LoVo (cell line): ENCODE measurements at places on chromosomes 16 and 17.

GRCh38 chr17:73731733-73732132, 87.5 kb upstream of the SDK2 start:
- DNase-seq = no peak

- DNase-seq = no peak
Measured at GRCh38 chr16:30382111-30382881, at the start of gene SEPTIN1. Gene SEPTIN1 (minus strand): TSS chr16:30382561. CDS start chr16:30382542, 19 bp downstream.

DNA sequence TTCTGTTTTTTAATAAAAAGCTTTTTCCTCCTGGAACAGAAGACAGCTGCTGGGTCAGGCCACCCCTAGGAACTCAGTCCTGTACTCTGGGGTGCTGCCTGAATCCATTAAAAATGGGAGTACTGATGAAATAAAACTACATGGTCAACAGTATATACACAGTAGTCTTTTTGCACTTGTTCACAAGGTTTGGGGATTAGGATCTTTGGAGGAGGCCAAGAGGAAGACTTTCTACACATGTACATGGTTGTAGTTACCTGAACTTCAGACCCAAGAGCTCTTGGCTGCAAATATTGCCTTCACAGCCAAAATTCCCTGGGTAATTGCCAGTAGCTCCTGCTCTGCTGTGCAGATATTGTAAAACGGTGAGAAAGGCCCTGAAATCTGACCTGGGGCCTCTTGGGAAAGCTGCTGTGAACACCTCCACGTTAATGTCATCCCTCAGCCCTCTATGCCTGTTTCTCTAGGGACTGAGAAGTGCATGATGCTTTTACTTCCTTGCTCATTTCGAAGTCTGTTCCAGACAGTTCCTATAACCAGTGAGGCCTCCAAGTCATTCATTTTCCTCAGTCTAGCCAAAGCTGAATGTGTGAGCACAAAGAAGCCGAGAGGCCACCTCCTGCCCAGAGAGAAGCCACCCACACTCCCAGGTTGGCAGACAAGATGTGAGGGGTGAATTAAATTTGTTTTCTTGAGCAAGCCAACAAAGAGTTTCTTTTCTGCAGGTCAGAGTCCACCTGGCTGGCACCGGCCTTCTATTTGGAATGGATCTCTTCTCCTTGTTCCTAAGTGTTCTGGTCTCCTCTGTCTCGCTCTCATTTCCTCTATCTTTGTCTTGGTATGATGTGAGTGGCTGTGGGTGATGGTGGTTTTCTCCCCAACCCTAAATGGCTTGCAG, 15.9 kb downstream of the ANKRD40 start:
- peak; percentile 50 for DNase-seq

GRCh38 chr17:3974138-3974687, 10.0 kb upstream of the ATP2A3 start:
- DNase-seq = no peak

DNA sequence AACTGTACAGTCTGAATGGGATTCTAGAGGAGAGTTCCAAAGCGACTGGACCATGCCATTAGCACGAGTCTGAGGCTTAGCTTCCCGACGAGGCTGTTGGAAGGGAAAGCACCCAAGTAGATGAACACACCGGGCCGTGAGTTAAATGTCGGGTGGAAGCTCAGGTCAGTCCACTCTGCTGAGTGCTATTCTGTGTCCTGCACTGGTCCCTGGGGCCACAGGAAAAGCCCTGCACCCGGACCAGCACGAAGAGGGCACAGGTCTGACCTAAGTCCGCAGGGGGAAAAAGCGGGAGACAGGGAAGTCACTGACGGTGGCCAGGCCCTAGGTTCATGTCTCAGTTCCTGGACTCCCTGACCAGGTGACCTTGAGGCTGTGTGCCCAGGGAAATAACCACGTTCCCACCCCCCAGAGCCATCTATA, 44.1 kb upstream of the RBFOX3 start:
- DNase-seq = no peak

- no peak for DNase-seq
Measured at GRCh38 chr16:77536809-77537208, 102.0 kb upstream of the ADAMTS18 start.

DNA sequence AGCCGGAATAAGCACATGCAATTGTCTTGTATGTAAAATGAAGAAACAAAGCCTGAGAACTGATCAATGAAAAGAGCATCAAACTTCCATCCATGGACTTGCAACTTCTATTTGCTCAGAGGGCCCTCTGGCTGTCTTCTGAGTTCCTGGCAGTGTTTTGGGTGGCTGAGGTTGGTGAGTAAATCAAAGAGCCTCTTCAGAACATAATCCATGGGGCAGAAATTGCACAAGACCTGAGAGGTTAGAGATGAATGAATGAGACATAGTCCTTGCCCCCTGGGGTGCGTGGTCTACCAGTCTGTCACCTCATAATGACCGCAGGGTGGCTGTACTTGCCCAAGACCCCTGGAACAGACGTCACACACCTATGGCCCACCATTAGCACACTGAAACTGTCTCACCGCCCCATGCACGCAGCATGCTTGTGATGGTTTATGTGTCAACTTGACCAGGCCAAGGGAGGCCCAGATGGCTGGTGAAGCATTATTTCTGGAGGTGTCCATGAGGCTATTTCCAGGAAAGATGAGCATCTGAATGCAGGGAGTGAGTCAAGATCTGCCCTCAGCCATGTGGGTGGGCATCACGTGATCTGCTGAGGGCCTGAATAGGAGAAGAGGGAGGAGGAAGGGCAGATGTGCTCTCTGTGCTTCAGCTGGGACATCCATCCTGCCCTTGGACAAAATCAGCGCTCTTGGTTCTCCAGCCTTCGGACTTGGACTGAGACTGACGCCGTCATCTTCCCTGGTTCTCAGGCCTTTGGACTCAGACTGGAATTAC, 8.3 kb downstream of the PIK3R6 start:
- no peak for DNase-seq

- DNase-seq = no peak
Measured at GRCh38 chr16:85072947-85073346, 39.3 kb downstream of the CIBAR2 start.

DNA sequence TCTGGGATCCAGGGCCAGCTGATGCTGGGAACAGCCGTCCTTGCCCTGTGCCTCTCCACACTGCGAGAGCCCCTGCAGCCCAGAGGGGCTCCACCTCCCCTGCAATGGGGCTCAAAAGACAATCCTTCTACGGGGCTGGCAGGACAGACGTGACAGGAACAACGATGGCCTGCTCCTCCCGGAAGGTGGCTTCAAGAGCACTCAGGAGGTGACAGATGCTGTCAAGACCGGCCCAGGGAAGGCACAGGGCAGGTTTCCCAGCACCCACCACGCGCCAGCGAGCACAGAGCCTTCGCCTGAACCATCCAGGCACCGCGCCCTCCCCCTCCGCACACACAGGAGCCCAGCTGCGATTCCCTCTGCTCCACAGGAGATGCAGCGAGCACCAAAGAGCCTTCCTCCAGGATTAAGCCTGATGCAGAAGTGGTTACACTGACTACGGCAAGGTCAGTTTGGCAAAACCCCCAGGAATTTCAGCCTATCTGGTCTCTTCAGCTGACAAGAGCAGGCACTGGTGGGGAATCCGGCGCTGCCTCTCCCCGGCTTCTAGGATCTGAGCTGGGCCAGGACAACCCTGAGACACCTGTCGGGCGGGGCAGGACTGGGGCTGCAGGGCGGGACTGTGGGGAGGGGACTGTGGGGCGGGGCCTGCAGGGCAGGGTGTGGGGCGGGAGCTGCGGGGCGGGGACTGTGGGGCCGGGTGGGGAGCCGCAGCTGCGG, 103.4 kb downstream of the ZNF778 start:
- peak; percentile 13 for DNase-seq

DNA sequence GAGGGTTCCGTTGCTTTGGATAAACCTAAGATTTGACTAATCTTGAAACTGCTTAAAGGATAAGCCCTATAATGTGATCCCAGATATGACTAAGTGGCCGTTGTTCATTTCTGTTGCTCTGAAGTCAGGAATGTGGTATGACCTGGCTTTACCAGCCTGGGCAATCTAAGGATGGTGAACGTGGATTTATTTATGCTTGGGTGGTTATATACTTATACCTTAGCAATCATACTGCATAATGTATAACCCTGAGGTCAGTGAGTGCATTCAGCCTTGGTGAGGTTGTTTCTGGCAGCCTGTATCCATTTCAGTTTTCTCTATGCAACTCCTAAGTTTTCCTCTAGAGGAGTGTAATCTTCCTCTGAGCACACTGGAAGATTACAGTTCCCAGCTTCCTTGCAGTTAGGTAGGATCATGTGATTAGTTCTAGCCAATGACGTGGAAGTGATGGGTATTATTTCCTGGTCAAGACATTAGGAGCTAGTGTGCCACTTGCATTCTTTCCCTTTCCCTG, 41.9 kb downstream of the FTO start:
- no peak for DNase-seq

DNA sequence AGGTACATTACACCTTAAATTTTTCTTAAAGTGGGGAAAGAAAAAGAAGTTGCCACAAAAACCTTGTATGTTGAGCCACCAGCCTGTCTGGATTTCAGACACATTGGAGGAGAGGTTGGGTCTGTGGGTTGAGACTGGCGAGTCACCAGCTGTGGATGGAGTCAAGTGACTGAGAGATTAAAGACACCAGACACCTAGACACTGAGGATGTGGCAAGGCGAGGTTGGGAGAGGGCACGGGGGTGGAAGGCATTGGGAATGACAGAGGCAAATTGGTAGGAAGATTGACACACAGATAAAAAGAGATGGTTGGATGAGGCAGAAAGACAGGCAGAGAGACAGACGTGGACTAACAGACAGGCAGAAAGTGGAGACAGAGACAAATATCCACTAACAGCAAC, 49.6 kb downstream of the KCNJ12 start:
- no peak for DNase-seq

- DNase-seq = no peak
Measured at GRCh38 chr16:5820472-5820871, 722.9 kb upstream of the EEF2KMT start.

DNA sequence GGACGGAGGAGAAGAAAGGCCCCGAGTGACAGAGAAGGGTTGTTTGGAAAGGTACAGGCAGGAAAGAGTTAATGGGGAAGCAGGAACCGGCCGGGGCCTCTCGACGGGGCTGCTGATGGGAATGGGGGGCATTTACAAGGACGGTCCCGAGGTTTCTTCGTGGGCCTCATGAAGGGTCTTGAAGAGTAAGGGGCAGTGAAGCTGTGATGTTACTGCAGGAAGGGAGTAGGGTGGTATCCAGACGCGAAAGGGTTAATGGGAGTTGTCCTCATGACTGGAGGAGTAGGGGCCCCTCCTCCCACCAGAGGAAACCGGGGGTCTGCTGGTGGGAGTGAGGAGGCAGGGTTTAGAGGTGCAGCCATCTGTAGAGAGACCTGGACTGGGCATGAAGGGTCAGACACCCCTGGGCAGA, 481 bp downstream of the PDK2 start:
- DNase-seq = no peak

DNA sequence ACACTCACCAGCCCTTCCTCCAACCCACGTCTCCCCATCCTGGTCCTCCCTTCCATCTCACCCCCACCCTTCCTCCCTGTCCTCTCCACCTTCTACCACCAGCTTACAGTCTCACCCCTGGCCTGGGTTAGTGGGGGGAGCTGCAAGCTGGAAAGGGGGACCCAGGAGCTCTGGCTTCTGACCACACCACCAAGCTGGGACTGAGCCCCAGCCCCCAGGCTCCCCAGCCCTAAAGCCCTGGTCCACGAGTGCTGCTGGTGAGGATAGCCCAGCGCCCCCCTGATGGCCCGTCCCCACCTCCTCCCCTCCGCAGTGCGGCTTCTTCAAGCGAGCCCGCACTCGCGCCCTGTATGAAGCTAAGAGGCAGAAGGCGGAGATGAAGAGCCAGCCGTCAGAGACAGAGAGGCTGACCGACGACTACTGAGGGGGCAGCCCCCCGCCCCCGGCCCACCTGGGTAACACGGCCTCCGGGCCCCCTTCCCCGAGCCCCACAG, 7.2 kb upstream of the PDK2 start:
- no peak for DNase-seq

- DNase-seq = no peak
Measured at GRCh38 chr17:80963812-80964543, 27.7 kb upstream of the CHMP6 start.
